Chondrocyte (in vitro differentiated cells): ENCODE measurements at places on chromosomes 5 and 9. TPM values are rescaled to one million over a fixed set of nuclear protein-coding genes. Genes with fewer than 3 reads are reported as not detected.

Gene LVRN
- total RNA-seq = 0.19 to 0.62 TPM (median 0.46 TPM) in 3 replicates

- H3K27me3 ChIP-seq = no peaks in the 10 kb centered on the region
- no peak overlapping the region for H3K4me3 ChIP-seq
- H3K4me1 ChIP-seq = peaks cover 30% of the 10 kb centered on the region
- H3K27ac ChIP-seq = no peak overlapping the region
Observed at GRCh38 chr5:135271533-135272310, 127.3 kb downstream of the MACROH2A1 start.

GRCh38 chr5:169114466-169115065 lies 186.4 kb downstream of the SLIT3 start:
- no peaks in the 10 kb centered on the region for H3K27me3 ChIP-seq
- H3K27ac ChIP-seq = no peak overlapping the region
- H3K36me3 ChIP-seq = peaks cover 16% of the 10 kb centered on the region
- no peak overlapping the region for H3K4me3 ChIP-seq
- H3K4me1 ChIP-seq = peaks cover 4% of the 10 kb centered on the region

- peaks cover 16% of the 10 kb centered on the region for H3K4me1 ChIP-seq
- no peak overlapping the region for H3K27ac ChIP-seq
- peaks cover 9% of the 10 kb centered on the region for H3K36me3 ChIP-seq
- no peak overlapping the region for H3K4me3 ChIP-seq
Observed at GRCh38 chr9:126827227-126827626, 22.4 kb downstream of the ZBTB43 start.

- DNase-seq = no peak
- H3K36me3 ChIP-seq = no peaks in the 10 kb centered on the region
- H3K27ac ChIP-seq = no peak overlapping the region
- no peaks in the 10 kb centered on the region for H3K27me3 ChIP-seq
- H3K4me1 ChIP-seq = no peaks in the 10 kb centered on the region
- no peak overlapping the region for H3K4me3 ChIP-seq
Observed at GRCh38 chr5:104817127-104817526, 1254.5 kb upstream of the NUDT12 start.
